ELF-1 (cell line): ENCODE measurements at places on chromosomes 1 and 21.
A peak's percentile ranks its signal among the peaks of the same experiment; 100 is the strongest.

- DNase-seq: no peak
These were observed 1341.3 kb downstream of the MRPL39 start for GRCh38 chr21:24265987-24266386.

DNA sequence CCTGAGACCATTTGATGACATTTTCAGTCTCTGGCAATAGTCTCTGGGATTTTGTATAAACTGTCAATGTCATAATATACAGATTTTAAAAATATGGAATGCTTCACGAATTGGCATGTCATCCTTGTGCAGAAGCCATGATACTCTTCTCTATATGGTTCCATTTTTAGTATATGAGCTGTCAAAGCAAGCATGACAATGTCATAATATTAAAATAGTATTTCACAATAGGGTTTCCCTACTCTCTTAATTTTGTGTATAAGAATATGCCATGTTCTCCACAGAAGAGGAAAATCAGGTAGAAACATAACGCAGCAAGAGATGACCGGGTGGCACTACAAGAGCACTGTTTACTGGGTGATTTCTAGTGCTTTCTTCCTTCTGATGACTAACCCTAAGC, 8.3 kb upstream of the DIPK1A start:
- DNase-seq: no peak

DNA sequence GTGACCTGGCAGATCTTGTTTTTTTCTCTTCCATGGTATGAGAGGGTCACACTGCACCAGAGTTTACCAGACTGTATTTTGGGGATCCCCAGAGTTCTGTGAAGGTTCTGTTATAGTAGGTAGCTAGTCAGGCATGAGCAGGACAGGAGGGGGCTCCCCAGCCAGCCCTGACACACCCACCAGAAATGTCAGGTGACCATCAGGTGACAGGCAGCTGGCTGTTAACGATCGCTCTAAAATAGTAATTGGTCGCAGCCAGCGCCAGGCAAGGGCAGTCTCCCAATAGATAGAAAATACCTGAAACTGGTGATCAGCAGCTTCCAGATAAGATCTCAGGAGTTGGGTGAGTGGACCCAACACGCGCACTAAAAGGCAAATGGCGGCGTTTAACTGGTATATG, 264.9 kb downstream of the RHOU start:
- DNase-seq: no peak

DNA sequence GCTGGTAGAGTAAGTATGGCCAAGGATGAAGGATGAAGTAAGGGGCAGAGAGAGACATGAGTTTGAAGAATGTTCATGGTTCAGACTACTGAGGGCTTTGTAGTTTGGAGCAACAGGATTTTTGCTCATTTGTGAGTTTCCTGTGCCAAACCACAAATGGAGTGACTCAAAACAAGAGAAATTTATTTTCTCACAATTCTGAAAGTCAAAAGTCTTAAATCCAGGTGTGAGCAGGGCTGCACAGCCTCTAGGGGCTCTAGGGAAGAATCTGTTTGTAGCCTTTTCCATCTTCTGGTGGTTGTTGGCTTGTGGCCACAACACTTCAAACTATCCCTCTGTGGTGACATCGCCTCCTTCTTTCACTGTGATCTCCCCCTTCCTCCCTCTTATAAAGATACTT, 58.9 kb downstream of the RHOU start:
- DNase-seq: no peak

- DNase-seq: no peak
These were observed 27.7 kb downstream of the RPL5 start for GRCh38 chr1:92859400-92860039.

DNA sequence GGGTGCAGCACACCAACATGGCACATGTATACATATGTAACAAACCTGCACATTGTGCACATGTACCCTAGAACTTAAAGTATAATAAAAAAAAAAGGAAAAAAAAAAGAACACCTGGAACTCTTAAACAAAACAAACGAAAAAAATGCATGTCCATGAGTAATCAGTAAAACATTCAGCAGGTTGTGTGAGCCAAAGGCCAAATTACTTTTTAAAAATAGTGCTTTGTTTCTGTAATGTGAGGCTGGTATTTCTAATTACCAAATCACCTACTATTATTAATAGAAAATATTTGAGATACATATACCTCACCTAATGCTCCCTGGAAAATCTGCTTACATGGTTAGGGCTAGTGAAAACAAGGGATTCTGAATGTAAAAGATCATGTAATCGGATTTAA, 294.4 kb upstream of the NR5A2 start:
- no peak for DNase-seq

GRCh38 chr1:41483001-41483850, 1.3 kb downstream of the EDN2 start:
- no peak for DNase-seq

DNA sequence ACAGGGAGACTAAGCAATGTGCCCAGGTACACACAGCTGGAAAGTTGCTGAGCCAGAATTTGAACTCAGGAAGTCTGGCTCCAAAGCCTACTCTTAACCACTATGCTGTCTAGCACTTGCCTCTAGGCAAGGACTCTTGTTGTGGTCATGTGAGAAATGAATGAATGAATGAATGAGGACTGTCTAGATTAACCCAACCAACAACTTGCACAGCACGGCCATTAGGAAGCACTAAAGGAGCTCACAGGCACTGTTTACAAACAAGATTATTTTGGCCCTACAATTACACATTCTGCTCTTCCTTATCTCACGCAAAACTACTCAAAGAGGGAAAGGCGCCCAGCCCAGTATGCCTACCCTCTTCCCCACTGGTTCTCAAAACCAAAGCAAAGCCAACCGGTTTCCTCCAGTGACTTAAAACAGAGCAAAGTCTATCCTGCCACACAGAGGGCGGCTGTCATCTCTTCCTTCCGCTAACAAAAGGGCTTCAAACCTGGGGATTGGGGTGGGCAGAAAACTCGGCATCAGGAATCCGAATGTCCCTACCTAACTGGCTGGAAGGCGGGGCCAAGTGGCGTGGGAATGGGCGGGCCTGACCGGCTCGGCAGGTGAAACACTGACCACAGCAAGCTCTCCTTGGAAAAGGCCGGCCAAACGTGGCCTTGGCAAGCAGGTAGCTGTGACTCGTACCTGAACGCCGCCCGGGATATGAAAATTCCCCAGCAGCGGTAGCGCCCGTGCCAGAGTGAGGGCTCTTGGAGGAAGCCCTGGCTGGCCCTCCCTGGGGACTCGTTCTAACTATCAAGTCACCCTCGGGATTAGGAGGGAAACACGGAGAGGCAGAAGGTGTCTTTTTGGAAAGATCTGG, 948 bp downstream of the STK40 start:
- DNase-seq: peak; percentile 69

DNA sequence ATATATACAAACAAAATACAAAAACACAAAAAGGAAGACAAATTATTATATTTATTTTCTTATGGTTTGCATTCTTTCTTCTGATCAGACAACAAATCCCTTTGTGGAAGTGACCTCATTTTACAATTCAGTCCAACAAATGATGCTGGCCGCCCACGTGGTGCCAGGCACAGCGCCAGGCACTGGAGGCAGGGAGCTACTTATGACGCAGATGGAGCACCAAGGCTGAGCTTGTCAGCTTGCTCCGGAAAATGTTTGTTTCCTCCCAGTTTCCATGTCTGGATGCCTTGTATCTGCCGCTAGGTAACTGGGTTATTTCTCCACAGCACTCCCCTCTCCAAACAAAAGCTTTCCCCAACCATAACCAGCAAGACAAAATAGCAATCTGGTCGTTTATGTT, 30.7 kb upstream of the CD34 start:
- no peak for DNase-seq

DNA sequence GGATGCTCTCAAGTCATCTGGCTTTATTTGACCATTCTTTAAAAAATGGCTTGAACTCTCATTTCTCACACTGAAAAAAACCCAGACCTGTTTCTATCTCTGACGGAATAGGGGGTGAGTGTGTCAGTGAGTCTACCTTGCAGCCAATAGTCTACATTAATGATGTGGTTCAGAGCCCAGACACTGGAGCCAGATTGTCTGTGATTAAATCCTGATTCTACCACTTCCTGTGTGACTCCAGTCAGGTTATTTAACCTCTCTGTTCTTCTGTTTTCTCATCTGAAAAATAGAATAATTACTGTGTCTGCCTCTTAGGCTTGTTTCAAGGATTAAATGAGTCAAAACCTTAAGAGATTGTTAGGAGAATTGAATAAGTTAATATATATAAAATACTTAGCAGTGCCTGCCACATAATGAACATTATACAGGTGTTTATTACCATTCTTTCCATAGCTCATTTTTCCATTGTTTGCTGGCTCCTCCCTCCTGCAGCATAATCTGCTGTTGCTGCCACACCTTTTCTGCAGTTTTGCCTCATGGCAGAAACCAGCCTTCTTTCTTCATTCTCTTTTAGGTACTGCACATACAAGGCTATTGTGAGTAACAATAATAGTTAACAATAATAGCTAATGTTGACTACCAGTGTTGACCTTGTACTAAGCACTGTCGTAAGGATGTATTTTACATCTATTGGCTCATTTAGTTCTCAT, 157.6 kb upstream of the IVNS1ABP start:
- no peak for DNase-seq

DNA sequence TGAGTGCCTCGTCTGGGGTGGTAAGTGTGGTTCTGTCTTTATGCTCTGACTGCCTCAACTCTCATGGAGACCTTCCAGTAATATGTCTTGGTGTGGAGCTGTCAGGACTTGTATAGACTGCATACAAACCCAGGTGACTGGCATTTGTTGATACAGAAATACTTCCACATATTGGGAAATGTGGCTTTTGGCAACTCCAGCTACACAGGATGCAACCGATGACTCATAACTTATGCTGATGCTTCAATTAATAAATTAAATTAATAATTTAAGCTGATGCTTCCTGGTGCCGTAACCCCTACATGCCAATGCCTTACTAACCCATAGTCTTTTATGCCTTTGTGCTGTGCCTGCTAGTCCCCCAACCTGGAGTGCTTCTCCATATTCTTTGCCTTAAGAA, 72.3 kb upstream of the ARTN start:
- DNase-seq: no peak

DNA sequence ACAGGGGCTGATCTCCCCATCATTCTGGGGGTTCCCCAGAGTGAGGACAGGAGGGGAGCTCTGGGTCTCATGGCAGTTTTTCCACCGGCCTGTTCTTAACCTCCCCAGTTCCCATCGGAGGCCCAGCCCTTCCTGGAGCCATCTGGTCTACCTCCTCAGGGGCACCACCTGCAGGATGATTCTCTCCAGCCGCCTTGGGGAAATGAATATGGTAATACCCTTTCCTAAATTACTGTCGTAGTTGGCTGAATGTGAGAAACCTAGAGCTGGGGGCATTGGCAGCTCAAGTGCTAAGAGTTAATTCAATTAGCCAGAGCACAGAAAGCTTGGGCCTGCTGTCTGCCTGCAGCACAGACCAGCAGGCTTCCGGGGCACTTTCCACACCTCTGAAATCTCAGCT, 64.9 kb downstream of the TAS1R2 start:
- DNase-seq: peak; percentile 76

GRCh38 chr21:34974162-34974981, 74.7 kb downstream of the RUNX1 start:
- DNase-seq: no peak

DNA sequence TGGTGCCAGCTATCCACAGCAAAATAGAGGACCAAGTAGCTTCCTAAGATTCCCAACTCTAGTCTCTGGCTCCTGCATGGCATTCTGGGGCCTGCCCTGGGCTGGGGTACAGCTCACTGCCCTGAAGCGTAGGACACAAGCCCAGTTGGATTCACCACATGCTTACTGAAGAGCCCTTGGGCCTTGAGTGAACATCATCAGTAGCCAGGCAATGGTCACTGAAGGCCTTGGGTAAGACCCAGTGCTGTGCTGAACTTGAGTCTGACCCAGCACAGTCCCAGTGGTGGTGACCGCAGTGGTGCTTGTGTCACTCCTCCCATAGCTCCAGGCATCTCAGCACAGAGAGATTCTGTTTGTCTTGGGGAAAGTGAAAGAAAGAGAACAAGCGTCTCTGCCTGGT, 7.7 kb upstream of the LCE3A start:
- DNase-seq: no peak

GRCh38 chr21:32256251-32256650, 22.6 kb downstream of the MIS18A start:
- no peak for DNase-seq

DNA sequence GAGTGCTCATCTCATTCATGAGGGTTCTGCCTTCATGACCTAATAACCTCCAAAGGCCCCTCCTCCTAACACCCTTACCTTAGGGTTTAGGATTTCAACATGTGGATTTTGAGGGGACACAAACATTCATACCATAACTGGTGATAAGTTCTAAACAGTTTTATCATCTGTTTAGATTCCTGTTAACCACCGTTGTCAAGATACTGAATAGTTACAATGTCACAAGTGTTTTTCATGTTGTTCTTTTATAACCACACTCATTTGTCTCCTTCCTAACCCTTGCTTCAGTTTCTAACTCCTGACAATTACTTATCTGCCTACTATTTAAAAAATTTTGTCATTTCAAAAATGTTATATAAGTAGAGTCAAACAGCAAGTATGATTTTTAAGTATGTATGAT, 86.0 kb downstream of the NCAM2 start:
- DNase-seq: no peak

DNA sequence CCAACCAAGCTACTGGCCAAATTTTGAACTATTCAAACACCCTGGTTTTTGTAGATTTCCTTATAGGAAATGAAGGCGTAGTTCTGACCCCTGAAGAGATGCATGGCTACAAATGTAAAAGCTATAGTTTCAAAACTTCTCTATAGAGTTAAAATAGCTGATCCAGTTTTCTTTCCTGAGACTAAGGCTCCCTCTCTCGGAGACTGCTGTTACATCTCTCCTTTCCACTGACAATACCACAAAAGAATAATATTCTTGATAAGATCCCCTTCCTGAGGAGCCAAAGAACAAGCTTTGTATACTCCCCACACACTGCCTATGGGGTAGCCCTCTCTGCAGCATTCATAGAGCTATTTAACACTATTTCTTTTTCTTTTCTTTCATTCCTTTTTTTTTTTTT, 6.7 kb upstream of the CFAP126 start:
- no peak for DNase-seq

DNA sequence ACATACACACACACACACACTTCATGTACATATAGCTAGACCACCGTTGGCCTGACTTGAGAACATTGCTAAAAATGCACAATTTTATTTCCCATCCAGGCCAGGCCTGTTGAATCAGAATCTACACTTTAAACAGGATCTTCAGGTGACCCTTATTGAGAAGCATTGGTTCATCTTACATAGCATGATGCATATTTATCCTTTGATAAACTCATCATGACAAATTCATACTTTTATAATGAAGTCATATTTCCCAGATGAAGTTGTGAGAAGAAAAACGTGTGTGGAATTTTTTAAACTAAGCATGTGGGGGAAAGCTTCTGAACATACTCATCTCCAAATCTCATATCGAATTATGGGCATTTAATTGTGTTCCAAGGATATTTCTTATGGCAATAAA, 877.7 kb downstream of the MRPL39 start:
- no peak for DNase-seq

- DNase-seq: no peak
These were observed 8.5 kb downstream of the CCT8 start for GRCh38 chr21:29064850-29065481.
